Lower lobe of right lung (tissue), 2 donors: ENCODE measurements at places on chromosomes 2 and 18. TPM values are rescaled to one million over a fixed set of nuclear protein-coding genes. Genes with fewer than 3 reads are reported as not detected.

DNA sequence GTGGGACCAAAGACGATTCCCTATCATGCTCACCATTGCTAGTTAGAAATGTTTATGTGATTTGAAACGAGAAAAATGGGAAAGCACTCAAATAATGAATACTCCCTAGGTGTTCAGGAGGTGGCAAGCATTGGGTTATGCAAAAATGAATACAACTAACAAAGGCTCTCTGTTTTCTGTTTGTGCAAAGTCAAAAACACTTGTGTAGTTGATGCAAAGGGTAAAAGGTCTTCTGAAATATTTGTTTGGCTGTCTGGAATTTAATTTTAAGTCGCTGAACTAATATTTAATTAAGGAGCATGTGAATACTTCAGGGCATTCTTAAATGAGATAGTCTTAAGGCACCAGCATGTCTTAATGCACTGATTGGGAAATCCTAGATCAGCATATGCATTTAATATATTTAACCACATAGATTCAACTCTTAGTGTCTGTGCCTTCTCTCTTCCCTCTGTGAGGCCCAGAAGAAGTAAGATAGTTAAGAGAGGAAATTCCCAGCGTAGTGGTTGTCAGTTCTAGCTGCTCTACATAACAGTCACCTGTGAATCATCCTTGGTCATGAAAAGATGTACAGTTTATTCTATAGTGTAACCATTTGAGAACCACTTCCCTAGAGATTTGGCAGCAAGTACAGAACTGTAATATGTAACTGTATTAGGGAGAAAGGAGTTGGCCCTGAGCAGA, 111.9 kb downstream of the EPC2 start:
- DNase-seq: no peak

DNA sequence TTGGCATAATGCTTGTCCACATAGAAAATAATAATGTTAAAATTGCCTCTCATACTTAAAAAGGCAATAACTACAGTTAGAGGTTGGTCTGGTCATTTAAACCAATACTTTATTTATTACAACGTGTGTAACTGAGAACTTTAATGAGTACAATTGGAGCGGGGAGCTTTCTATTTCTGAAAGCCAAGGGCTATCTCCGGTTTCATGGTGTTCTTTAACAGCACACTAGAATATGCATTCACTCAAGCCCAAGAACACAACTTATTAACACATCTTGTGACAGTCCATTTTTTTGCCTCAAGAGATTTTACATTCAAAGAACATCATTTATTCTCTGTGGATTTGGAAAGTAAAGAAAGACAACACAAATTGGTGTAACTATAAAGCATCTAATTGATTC, 131.8 kb downstream of the KCNH7 start:
- no peak for DNase-seq

DNA sequence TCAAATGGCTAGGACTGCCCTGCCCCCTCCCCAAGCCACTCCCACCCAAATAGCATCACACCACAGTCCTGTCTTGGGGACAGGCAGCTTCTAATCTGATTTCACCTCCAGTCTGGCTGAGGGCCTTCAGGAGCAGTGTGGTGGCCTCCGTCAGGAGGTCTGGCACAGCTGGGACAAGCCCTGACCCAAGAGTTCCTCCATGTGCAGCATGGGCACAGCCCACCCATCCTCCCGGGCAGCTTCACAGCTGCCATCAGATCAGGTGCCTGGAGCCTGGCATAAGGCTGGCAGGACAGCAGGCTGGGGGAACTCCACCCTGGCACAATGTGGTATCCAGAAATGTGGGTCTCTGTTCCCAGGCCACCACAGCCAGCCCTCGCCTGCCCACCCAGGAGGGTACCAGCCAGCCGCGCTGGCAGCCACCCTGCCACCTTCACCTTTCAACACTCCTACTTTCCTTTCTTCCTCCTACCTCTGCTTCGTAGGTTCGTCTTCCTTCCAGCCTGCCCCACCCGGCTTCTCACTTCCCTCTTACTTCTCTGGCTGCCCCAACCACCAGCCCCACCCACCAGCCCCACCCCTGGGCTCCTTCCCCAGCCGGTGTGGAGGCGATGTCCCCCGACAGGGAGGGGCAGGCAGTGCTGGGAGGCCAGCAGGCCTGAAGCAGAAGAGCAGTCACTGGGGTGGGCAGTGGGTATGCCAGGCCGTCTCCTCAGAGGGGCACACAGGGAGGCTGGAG, at the start of gene CAPG:
TSS of gene CAPG (minus strand) at position 522 of the 739 bp plus-strand sequence. CDS start 8,221 bp downstream, outside the sequence.
- DNase-seq: peak; percentile 89

DNA sequence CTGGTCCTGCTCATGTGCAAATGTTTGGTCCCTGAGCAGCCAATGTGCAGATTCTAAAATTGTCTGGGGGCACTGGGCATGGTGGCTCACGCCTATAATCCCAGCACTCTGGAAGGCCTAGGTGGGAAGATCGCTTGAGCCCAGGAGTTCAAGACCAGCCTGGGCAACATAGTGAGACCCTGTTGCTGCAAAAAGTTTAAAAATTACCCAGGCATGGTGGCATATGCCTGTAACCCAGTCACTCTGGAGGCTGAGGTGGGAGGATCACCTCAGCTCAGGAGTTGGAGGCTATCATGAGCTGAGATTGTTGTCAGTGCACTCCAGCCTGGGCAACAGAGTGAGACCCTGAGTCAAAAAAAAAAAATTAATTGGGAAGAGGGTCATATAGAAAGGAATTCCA, 5.1 kb downstream of the LIPG start:
- DNase-seq: no peak

DNA sequence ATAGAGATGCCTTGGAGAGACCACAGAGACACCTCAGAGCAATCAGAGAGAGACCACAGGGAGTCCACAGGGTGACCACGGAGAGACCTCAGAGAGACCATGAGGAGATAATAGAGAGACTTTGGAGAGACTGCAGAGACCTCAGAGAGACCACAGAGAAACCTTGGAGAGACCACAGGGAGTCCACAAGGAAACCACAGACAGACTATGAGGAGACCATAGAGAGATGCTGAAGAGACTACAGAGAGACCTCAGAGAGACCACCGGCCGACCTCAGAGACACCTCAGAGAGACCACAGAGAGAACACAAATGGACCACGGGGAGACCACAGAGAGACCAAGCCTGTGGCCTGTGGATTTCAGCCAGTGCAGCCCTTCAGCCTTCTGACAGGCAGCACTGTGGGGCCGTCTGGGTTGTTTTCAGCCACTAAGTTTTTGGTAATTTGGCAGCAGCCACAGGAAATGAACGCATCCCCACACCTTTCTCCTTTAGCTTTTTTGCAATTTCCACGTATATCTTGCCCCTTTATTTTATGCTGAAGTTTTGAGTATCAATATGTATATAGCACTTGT, 11.4 kb upstream of the TMEM18 start:
- no peak for DNase-seq

GRCh38 chr18:228586-228985, 39.3 kb downstream of the THOC1 start:
- no peak for DNase-seq

DNA sequence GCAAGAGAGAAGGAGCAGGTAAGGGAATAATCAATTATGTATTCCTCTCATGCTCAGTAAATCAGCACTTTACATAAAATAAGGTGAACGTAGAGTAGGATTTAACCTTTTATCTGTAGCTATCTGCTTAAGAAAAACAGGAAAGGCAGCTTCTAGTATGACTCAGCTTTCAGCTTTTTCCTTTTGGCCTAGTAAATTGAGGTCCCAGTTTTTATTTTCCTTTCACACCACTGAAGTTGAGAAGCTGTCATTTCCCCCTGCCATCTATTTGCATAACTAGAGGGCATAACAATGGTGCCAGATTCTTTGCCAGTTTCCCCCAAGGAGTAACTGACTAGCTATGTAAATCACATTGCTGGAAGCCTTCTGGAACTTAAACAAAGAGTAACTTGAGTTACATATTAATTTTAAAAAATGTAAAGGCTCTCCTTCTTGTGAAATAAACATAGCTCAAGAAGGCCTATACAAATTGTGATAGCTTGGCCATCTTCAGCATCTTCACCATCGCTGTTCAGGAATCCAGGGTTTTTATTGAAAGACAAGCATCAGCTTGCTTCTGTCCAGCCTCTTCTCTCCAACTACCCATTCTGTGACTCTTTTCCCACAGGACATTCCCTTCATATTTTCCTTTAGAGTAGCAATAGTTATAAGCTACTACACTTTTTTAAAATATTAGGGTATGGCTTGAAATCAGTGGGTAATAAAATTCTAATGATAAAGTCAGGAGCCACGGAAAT, 97.0 kb downstream of the KYNU start:
- no peak for DNase-seq

The CYP1B1 gene
- 67.0 TPM for total RNA-seq

- DNase-seq: no peak
These were observed 60.7 kb downstream of the LRRFIP1 start for GRCh38 chr2:237688081-237688480.

- DNase-seq: no peak
These were observed 17.1 kb upstream of the ATRAID start for GRCh38 chr2:27194538-27195354.

- DNase-seq: no peak
These were observed 22.9 kb upstream of the NCKAP5 start for GRCh38 chr2:133591164-133591563.

DNA sequence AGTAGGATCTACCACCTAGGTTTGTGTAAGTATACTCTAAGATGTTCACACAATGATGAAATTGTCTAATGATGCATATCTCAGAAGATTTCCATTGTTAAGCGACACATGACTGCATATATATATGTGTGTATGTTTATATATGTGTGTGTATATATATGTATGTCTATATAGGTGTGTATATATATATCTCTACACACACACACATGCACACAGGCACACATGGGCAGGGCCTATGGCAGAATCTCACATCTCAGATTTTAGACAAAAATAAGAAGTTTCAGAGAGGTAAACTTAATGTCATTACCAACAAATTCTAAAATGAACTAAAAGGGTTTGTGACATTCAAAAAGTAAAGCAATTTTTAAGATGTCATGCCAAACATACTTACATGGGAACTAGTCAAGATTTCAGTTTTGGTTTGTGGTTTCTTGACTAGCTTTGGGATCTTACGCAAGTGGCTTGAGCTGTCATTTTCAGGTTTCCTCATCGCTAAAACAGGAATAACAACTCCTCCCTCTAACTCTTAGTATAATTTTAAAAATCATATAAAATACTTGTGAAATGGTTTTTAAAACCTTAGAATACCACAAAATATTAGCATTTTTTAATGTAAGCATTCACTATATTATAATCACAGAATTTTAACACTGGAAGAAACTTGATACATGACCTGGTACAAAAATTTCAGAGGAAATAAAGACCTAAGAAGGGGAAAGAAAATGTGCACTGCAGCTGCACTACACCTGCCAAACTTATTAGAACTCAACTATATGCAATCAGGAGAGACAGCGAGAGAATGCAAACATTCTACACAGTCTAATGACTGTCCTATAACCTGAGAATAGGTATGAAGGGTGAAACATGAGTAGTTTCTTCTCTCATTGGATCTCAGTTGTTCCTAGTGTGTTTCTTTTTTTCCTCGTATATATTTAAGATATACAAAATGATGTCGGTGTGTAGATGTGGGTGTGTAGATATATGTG, 75.7 kb downstream of the TTC21B start:
- no peak for DNase-seq

GRCh38 chr2:19020144-19021099, 338.0 kb downstream of the OSR1 start:
- no peak for DNase-seq

The SH3YL1 gene
- 42.2 TPM for total RNA-seq

GRCh38 chr18:46338766-46339165, 234.6 kb downstream of the HAUS1 start:
- no peak for DNase-seq

DNA sequence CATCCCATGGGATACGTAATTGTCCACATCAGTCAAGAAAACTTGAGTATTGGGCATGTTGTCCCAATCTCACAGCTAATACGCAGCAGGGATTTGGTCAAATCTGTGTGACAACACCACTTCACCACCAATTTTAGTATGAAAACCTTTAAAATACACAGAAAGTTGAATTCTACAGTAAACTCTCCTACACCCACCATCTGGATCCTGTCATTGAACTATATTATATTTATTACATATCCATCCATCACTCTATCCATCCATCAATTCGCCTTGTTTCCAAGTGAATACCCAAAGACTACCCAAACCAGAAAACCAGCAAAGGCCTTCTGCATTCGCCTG, 846 bp upstream of the FKBP7 start:
- no peak for DNase-seq

The VIT gene
- 4.2 TPM for total RNA-seq

The FTCDNL1 gene
- total RNA-seq: 3.7 TPM
